Prostate gland (tissue), 2 donors: ENCODE measurements at places on chromosomes 5 and 9.

- DNase-seq, result no peak
These were observed 319.8 kb downstream of the SEMA5A start for GRCh38 chr5:9226016-9226536.

- no peak for DNase-seq
These were observed 125.9 kb downstream of the EHMT1 start for GRCh38 chr9:137744632-137745183.

DNA sequence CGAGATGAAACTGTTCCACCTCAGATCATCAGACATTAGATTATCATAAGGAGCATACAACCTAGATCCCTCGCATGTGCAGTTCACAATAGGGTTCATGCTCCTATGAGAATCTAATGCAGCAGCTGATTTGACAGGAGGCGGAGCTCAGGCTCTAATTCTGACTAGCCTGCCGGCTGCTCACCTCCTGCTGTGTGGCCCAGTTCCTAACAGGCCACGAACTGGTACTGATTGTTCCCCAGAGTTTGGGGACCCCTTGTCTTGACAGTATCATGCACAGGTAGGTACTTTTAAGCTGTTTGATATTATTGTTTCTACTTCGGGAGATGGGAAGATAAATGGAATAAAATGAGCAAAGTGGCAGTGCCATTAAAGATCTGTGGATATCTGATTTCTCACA lies 66.9 kb downstream of the ZCCHC7 start:
- DNase-seq, result no peak

DNA sequence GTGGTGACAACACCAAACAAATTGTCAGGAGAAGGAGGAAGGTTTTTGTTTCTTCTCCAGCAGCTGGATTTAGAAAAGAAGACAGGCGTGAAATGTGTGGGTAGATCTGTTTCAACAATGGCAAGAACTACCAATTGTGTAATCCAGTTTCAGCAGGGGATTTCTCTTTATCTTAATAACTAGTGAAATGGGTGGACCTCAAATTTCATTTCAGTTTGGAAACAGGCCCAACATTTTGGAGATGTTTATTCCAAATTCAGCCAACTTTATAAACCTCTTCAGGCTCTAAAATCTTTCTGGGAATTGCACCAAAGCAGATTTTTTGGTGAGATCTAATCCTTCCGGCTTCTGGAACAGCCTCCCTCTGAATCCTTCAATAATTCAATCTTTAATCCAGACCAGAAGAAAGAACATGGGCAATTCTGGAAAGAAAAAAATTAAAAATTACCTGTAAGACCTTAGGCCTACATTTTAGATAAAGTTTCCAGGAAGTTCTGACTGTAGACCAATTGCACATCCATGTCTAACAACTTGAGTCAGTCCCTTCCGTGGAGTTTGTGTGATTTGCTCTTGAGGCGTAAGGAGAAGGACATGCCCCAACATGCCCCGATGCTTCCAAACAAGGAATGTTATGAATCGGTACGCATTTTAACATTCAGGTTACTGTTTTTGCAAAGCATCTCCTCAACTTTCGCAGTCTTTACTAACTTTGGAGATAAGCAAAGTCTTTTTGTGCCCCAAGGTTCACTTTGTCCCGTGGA lies 423.6 kb downstream of the IRX1 start:
- DNase-seq, result no peak

- DNase-seq, result no peak
These were observed 38.6 kb downstream of the RALGPS1 start for GRCh38 chr9:126953041-126953809.
